ENCODE measurements at places on chromosomes 16 and 17.

- DNase-seq, result peak; percentile 49
These were observed 818 bp upstream of the NRN1L start for GRCh38 chr16:67883872-67884261.

DNA sequence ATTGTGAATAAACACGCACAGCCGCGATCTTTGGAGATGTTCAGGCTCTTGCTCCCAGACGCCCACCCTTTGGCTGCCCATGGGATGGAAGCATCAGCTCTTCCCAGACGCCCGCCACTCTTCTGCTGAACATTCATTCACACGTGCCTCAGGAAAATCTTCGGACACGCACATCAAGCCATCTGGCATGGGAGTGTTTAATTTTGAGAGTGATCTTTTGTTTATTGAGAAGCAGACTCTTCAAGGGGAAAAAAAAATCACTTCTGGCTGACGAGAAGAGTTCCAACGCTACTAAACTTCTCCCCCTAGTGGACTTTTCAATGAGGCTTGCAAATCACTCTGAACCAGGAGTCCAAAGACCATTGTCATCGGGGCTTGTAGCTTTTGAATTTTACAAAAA, 62.0 kb upstream of the NUDT7 start:
- no peak for DNase-seq

DNA sequence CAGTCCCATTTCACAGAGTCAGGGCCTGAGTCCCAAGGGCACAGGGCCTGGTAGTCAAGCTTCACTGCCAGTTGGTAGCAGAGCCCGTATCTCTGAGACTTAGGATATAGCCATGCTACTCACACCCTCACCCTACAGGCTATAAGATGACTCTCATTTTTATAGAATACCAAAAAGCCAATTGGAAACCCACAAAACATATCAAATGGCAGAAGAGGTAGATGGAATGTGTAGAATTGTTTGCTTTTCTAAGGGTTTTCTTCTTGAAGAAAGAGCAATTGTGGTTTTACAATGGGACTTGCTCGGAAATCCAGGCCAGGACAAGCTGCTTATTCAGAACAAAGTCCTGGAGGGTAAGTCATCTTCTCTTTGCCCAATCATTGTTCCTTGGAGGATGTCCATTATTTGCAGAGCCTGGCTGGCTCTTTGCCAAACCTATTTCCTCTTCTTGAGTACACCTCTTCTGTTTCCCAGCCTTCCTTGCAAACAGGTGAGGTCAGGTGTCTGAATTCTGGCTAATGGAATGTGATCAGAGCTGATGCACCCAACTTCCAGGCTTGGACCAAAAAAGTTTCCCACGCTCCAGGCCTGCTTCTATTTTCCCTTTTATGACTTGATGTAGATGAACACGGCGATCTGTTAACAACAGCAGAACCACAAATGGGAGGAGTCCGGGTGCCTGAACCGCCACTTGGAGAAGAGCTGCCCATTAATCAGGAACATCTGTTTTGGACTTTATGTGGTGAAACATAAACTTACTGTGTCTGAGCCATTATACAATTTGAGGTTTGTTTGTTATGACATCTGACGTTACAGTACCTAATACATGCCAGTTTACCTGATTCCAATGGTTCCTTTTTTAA, 16.9 kb upstream of the CCL22 start:
- DNase-seq, result no peak

DNA sequence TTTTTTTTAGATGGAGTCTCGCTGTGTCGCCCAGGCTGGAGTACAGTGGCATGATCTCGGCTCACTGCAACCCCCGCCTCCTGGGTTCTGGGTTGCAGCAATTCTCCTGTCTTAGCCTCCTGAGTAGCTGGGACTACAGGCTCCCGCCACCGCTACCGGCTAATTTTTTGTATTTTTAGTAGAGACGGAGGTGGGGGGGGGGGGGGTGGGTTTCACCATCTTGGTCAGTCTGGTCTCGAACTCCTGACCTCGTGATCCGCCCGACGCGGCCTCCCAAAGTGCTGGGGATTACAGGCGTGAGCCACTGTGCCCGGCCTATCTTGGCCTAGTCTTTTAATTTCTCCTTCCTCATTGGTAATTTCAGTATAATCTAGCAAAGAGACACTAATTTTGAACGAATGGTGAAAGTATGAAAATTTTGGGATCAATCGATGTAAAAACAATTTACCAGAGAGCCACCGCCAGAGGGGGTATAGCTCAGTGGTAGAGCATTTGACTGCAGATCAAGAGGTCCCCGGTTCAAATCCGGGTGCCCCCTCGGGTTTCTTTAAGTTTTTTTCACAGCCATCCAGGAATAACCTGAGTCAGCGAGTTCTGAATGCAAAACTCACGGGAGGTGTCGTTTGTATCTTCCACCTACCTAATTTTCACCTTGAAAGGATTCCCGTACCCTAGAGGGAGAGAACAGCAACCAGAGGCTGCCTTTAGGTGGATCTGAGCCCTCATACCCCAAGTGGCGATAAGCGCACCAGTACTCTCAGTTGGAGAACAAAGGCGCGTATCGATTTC, 2.5 kb upstream of the LASP1 start:
- DNase-seq, result peak; percentile 77

DNA sequence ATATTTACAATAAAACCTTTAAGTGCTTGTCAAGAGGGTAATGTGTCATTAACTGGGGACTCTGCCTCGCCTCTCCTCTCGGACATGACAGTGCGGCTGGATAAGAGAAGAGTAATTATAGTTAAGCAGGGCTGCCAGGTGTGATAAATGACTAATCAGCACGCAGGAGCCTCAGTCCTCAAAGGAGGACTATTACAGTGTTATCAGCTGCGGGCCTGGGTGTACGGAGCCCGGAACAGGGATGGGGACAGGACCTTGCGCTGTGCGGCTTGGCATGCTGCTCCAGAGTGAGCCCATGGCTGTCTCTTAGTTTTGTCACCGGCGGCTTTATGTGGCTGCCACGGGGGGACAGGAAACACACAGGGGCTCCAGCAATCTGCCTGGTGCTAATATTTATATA, 607.2 kb downstream of the MAF start:
- no peak for DNase-seq

DNA sequence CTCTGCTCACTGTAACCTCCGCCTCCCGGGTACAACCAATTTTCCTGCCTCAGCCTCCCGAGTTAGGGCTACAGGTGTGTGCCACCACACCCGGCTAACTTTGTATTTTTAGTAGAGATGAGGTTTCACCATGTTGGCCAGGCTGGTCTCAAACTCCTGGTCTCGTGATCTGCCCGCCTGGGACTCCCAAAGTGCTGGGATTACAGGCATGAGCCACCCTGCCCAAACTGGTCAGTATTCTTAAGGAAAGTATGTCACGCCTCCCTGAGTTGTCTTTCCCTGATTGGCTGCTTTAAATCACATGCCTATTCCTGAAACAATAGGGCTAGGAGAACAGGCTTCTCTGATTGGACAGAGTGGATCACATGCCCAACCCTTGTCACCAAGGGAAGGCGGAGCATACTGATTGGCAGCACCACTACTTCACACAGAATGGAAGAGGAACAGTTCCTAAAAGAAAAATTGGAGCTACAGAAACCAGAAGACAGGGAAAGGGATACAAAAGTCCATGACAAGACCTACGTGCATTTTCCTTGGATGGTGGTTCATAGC, 17.6 kb upstream of the CYB5B start:
- DNase-seq, result no peak

DNA sequence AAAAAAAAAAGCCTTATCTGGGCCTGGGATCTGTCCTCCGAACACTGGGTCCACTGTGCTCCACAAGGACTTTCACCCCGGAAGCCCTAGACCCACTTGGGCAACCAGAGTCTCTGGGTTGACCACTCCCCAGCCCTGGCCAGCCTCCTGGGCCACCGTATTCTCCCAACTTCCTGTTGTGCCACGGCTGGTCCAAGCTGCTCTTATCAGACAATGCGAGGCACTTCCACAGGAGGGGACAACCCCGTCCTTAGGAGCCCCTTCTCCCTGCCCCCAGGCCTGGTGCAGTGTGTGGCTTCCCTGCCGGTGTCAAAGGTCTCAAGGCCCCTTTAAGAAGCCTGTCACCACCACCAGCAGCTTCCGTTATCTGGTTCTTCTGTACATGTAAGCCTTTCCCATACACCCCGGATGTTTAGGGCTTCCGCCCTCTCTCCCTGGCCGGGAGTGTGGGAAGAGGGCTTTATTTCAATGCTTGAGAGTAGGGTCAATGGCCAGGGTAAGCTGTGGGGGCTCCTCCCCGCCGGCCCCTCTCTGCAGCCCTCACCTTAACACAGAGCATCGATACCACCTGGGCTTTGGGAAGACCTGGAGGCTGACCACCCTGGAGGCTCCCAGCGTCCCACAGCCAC, 313.0 kb downstream of the SEC14L1 start:
- DNase-seq, result no peak

- DNase-seq, result no peak
These were observed 186.5 kb downstream of the LGALS9B start for GRCh38 chr17:20280851-20281250.

DNA sequence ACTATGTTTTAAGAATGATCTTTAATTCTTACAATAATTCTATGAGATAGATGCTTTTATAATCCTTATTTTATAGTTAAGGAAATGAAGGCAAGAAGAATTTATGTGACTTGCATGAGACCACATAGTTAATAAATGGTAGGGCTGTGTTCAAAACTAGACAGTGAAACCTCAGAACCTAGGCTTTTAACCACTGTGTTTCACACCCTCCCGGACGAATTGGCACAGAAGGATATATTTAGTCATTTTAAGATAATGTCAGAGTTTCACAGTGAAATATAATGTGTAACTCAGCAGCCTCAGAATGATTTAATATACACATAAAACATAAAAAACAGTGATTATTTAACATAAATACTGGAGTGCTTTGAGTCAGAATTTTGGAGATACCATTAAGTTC, 57.0 kb downstream of the NSRP1 start:
- no peak for DNase-seq

GRCh38 chr17:10022416-10022815, 117.3 kb upstream of the RCVRN start:
- no peak for DNase-seq

DNA sequence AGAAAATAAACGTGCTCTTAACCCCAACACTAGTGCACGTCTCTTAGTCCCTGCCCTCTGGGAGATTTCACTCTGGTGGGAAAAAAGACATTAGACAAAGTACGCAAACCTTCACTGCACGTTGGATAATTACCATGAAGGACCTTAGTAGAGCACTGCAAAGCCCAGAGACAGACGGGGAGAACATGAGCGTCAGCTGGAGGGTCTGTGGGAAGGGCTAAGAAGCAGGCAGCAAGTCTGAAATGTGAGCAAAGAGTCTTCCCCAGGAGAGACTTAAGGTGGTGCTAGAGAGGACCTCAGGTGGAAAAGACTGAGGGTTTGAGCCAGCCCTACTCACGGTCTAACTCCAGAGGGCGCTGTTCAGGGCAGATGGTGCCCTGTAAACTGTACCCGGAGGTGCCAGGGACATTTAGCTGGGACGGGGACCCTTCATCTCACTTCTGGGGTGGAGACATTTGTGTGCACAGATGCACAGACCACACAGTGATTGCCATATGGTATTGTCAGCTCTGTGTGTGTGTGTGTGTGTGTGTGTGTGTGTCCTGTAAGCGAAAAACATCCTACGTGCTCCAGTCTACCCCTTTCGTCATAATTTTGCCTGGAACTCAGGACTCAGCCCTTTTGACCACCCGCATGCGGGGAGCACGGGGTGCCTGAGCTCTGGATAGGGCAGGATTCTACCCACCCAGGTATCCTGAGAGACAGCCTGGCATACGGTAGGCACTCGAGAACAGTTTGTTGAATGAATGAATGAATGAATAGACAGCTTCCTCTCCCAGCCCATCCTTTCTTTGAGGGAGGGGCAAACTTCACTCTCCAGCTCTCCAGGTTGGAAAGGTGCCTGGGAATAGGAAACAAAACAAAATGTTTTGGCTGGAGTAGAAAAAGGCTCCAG, 10.1 kb upstream of the STAC2 start:
- DNase-seq, result no peak

GRCh38 chr17:7969433-7969832, 33.0 kb upstream of the GUCY2D start:
- no peak for DNase-seq

- no peak for DNase-seq
These were observed 265.5 kb downstream of the PARN start for GRCh38 chr16:14364386-14365199.

- no peak for DNase-seq
These were observed 269.8 kb downstream of the MAP2K6 start for GRCh38 chr17:69684251-69684650.

DNA sequence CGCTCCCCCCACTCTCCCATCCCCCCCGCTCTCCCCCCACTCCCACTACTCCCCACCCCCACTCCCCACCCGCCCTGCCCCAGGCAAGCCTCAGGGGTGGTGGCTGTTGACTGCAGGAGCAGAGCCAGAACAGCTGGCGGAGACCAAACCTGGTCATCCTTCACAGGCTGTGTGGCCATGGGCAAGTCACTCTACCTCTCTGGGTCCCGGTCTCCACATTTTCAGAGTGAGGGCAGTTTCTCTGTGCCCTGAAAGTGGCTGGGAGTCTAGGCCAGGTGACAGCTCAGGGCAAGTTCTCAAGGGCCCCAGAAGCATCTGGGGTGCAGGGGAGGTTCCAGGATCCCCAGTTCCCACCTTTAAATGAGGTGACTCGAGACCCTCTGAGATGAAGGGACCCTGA, 15.1 kb upstream of the BAHCC1 start:
- DNase-seq, result no peak

- no peak for DNase-seq
These were observed 998 bp upstream of the SRSF1 start for GRCh38 chr17:58007781-58008706.

DNA sequence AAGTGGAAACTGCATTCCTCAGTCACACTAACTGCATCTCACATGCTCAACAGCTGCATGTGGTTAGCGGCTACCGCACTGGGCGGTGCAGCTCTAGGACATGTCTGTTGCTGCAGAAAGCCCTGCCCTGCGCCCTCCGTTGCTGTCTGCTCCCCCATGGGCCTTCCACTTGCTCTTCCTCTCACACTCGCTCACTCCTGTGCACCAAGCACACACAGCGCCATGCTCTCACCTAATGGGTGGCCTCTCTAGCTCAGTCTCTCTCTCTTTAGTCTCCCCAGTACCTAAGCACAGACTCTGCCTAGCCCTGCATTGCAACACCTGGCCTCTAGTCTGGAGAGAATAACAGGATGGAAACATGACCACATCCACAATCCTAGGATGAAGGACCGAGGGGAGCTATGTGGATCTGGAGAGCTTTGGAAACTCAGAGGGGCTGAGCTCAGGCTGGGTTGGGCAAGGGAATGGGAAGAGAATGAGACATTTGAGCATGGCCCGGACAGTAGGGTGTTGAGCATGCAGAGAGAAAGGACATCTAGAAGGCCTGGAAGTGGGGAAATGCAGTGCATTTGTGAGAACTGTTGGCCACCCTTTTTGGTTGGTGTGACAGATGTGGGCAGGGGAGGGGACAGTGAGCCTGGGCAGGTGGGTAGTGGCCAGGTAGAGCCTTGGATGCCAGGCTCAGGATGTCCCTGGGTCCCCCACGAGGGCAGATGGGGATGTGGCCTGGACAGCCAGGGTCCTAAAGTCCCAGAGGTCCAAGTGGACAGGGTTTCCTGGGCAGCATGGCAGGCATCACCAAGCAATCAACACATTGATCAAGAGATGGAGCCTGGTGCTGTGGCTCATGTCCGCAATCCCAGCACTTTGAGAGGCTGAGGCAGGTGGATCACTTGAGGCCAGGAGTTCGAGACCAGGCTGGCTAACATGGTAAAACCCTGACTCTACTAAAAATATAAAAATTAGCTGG, 16.1 kb downstream of the SGCA start:
- DNase-seq, result no peak

GRCh38 chr17:47197821-47198220, 8.7 kb upstream of the CDC27 start:
- DNase-seq, result no peak

Measured in stimulated activated CD4-positive, alpha-beta T cell treated with anti-CD3 and anti-CD28 coated beads, TNF-alpha, amount 100 ng/mL, for 24 hours (primary cell).